ENCODE measurements at places on chromosomes 1 and 21.

GRCh38 chr1:203320591-203321272 is 15.4 kb downstream of the BTG2 start:
- no peak for DNase-seq

GRCh38 chr1:58769809-58770320 is 14.0 kb downstream of the JUN start:
- DNase-seq = no peak

DNA sequence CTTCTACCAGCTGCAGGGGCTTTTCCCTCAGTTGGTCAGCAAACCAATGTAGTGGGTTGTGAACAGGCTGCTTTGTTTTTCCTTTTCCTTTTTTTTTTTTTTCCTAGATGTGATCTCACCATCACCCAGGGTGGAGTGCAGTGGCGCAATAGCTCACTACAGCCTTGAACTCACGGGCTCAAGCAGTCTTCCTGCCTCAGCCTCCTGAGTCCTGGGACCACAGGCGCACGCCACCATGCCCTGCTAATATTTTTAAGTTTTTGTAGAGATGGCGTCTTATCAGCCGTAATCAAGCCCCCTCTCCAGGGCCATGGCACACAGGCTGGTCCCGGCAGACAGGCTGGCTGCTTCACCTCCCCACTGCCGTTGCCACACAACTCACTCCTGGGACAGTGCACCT is 3.4 kb upstream of the TRIM11 start:
- no peak for DNase-seq

DNA sequence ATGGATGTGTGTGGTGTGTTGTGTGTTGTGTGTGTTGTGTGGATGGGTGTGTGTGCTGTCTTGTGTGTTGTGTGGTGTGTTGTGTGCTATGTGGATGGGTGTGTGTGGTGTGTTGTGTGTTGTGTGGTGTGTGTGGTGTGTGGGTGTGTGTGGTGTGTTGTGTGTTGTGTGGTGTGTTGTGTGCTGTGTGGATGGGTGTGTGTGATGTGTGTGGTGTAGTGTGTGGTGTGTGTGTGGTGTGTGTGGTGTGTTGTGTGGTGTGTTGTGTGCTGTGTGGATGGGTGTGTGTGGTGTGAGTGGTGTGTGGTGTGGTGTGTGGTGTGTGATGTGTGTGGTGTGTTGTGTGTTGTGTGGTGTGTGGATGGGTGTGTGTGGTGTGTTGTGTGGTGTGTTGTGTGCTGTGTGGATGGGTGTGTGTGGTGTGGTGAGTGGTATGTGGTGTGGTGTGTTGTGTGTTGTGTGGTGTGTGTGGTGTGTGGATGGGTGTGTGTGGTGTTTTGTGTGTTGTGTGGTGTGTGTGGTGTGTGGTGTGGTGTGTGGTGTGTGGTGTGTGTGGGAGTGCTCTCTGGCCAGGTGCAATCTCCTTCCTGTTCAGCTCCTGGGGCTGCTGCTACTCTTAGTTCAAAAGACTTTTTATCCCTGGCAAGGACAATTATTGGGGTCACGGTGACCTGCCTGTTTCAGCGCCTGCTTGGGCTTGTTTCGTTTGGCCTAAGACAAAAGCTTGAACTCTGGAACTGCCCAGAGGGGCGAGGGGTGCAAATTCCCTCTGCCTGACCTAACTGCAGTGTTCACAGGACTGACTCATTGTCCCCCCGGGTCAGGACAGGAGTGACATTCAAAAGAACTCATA is 101.1 kb downstream of the UBIAD1 start:
- no peak for DNase-seq

- no peak for DNase-seq
Measured at GRCh38 chr1:24027838-24028468, 47.8 kb upstream of the SRSF10 start.

GRCh38 chr1:244863491-244864252 is 671 bp downstream of the HNRNPU start:
- DNase-seq = no peak
